ENCODE measurements at places on chromosomes 7 and 10.

DNA sequence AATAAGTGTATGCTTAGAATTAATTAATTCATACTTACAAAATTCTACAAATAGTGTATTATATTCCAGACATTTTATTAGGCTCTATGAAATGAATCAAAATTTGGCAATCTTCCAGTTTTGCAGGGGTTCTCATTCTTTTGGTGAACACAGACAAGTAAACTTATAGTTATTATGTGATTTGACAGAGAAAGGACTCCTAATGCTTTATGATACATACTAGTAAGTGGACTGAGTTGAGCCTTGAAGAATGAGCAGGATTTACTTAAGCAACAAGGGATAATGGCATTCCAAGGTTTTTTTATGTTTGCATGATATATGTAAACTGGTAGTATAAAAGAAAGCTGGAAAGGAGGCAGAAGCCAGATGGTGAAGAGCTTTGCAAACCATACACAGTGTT, 145.7 kb upstream of the FERD3L start:
- no peak for DNase-seq

DNA sequence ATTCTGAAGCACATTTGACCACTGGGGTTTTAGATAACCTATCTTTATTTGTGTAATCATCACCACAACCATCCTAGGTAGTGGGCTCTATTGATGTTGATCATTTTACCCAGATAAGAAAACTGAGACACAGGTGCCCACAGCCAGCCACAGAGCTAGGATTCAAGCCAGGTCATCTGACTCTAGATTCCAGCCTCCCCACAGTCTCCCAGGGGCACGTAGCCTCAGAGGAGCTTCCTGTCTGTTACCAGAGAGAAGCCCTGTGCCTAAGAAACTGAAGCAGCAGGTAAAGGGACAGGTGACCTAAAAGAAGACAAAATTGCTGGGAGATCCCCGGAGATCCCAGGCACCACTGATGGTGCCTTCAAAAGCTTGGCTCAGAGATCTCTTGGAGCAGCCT, 55.8 kb downstream of the ALOX5 start:
- DNase-seq, result no peak

DNA sequence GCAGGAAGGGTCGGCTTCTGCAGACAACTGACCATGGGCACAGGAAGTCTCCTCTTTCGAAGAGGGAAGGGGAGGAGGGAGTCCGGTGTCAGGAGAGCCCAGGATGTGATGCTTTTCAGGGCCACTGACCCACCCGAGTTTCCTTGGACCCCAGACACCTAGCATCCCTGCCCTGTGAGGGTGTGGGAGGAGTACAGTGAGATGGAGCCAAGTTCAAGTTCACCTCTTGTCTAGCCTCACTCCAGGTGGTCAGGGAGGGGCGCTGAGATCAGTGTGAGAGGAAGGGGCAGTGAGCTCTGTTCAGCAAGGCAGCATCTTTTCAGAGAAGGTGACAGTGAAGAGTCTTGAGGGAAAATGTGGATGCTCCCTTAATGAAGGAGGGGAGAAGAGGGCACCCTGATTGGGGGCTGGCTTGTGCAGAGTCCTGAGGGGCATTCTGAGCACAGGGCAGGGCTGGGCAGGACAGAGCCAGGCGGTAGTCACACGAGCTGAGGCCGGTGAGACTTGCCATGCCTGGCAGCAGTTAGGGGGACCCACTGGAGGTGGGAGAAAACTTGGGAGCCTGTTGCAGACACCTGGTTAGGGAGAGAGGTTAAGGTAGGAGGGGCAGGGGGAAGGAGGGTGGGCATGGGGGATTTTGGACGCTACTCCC, 49.7 kb downstream of the ADCY1 start:
- DNase-seq, result no peak

GRCh38 chr7:7438851-7439250, 96.8 kb downstream of the COL28A1 start:
- no peak for DNase-seq

GRCh38 chr7:146722986-146723385, 606.4 kb downstream of the CNTNAP2 start:
- DNase-seq, result no peak

DNA sequence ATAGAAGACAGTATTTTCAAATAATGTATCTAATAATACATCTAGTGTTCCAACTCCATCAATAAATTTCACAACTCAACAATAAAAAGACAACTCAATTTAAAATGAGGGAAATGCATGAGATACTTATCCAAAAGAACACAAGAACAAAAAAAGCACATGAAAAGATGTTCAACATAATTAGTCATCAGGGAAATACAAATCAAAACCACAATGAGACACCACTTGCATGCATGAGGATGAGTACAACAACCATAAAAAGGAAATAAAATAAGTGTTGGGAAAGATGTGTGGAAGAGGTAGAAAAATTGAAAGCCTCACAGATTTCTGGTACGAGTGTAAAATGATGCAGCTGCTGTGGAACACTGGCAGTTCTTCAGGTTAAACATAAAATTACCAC, 111.6 kb upstream of the PTPRZ1 start:
- no peak for DNase-seq
